ENCODE measurements at places on chromosomes 5 and 9.

DNA sequence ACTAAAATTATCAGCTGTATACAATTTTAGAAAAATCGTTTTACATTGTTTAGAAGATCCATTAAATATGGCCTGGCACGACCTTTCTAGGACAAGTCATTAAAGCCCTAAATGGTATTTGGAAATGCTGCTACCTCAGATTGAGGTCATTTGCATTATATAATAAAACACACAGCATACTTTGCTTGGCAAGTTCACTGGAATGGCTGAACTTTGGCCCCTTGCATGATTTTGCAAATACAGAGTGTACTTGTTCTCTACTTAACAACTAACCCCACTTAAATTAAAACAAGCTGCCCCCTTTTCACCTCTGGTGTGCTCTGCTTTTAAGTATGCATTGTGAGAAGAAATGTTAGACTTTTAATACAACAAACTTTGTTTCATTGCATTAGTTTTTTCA, 860.1 kb downstream of the PTPRD start:
- DNase-seq: no peak

DNA sequence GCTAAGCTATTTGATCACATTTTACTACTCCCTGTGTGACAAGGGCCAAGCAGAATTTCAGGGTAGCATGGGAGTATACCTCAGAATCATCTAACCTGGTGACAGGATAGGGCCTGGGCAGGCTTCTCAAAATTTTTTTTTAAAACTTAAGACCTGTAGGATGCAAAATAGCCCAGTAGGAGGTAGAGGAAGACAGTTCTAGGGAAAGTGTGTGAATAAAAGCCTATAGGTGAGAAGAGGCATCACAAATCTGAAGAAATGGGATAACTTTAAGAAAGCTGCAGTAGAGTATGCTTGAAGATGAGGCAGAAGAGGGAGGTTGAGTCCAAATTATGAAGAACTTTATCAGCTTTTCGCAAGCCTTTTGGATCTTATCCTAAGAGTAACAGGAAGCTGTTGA, 32.3 kb downstream of the CNTRL start:
- no peak for DNase-seq

DNA sequence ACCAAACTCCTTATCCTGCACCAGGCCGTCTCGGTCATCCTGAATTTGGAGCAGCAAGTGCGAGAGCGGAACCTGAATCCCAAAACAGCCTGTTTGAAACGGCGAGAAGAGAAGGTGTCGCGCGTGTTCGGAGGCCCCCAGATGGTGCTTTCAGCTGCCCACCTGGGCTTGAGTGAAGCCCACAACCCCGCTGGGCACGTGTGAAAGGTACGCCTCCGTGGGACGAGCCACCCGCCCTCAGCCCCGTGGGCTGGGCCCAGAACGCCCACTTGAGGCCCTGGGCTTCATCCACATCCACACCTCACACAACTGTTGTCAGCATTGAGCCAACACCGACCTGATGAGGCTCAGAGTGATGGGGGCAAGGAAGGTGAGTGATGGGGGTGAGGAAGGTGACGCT, 72.8 kb downstream of the INSL6 start:
- DNase-seq: no peak

- no peak for DNase-seq
Measured at GRCh38 chr5:165620394-165620793, 2115.0 kb downstream of the MAT2B start.

GRCh38 chr5:151178777-151179488, 21.4 kb upstream of the ANXA6 start:
- DNase-seq: no peak

- no peak for DNase-seq
Measured at GRCh38 chr5:64840958-64841357, 72.2 kb downstream of the CWC27 start.

DNA sequence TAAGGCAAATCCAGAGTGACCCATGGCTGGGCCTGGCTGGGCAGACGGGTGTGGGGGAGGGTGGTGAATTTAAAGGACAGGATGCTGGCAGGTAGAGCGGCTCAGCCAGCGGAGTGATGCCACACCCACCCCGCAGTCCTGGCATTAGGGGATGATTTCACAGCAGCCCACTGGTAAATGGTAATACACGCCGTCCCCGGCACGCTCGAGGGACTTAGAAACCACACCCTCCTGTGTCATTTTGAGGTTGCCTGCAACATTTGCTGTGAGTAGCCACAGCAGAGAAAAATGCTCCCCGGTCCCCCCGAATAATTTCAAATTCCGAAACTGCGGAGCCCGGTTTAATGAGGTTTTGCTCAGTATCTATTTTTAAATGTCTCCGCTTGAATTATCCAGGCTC, 71.3 kb upstream of the FCN2 start:
- no peak for DNase-seq

DNA sequence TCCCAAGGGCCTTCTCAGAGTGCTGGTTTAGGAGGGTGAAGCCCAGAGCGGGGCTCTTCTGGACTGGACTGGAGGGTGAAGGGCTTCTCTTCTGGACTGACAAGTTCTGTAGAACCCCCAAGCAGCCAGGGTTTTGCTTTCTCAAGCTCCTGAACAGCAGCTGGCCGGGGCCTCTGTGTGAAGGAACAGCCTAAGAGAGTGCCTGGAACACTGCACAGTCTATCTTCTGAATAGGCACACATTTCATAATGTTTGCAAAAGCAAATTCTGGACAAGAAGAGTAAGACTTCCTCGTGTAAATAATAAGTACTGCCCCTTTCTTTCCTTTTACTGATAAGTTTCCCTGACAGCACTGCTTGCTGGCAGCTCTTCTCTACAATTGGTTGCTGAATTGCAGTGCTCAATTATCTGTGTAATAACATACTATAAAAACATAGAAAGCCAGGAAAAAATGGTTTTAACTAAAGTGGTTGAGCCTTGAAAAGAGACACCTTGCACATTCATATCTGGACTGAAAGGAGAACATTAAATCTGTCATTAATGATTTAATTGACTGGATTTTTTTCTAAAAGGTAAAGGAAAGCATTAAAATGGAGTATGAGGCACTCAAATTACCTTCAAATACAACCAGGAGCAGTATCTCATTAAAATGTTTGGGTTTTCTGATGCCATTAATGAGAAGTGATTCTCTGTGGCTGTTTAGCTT, 20.5 kb downstream of the MAST4 start:
- DNase-seq: no peak

DNA sequence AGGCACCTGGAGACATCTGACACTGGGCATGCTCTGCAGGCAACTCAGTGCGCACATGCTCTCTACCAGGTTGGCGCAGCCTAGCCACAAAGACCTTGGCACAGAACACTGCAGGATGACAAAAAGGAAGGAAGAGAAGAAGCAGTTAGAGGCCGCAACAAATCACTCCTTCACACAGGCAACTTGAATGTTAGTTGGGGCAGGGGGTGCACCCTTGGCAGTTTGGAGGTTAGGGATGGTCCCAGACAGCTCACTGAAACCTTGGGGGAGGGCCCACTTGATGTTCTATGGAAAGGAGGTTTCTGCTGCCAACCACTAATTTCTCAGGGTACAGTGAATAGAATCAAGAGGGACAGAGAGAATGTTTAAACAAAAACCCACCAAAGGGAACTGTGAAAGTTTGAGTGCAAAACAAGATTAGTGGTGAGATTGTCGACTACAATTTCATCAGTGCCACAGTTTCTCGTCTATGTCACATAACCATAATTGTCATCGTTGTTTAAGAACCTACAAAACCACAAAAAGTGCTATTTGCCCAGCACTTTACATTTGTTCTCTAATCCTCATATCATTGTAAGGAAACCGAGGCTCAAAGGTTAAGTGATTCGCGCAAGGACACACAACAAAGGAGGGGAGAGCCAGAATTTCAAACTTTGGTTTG, 48.7 kb downstream of the FBXW11 start:
- no peak for DNase-seq

GRCh38 chr5:38447786-38448185, 108.7 kb downstream of the LIFR start:
- DNase-seq: no peak

DNA sequence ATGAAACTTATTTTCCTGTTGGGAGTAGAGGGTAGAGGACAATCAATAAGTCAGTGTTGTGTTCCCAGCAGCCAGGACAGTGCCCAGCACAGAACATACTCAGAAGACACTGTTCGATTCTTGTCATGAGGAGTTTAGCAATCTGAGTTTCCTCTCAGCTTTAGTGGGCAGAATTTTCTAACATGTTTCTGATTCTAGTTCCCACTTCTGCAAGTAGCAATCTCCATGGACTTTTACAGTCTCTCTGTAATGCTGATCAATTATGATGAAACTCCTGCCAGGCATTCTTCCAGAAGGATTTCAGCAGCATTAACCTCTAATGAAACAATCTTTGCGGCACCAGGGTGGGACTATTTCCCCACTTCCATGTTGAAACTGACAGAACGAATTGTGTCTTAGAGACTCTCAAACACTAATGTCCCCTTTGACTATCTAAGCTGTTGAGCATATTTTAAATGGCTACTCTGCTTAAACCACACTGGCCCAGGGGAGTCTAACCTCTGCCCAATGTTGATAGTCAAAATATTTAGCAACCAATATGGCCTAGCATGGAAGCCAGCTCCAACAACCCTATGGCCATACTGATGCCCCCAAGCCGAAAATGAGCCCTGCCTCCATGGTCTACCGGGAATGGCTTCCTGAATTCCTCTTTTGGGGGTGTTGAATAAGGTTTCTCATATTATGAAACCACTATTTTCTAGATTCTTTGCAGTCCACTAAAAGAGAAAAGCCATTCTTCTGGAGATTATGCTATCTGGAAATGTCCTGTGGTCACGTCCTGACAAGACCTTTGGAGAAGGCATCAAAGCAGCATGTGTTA, 484.3 kb downstream of the BNC2 start:
- DNase-seq: no peak

GRCh38 chr5:1047332-1047965, 38.8 kb downstream of the NKD2 start:
- DNase-seq: no peak

DNA sequence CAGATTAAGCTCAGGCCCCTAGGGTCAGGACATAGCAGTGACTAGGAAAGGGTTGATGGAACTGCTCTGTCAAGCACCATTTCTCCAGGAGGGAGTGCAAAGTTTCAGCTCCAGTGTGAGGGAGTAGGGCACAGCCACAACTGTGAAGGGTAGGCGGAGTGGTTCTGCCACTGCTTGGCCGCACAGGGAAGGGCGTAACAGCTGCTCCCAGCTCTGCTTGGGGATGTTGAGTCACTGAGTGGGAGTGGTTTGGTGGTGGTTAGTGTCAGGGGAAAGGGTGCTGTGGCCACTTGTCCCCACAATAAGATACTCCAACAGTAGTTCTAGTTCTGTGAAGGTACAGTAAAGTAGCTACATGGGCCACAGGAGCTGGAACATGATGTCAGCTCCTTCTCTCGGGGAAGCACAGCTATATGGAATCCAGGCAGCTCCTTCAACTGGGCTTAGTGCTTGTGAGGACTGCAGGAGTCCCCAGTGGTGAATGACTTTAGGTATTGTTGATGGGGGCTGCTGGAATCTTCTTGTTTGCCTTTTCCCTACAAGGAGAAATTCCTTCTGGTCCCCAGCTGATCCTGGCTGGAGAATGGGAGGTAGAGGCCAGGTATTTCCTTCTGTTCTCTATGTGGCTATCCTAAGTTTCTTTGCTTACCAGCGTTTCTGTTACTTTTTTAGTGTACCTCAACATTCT, 314.5 kb downstream of the SPATA31D1 start:
- no peak for DNase-seq

DNA sequence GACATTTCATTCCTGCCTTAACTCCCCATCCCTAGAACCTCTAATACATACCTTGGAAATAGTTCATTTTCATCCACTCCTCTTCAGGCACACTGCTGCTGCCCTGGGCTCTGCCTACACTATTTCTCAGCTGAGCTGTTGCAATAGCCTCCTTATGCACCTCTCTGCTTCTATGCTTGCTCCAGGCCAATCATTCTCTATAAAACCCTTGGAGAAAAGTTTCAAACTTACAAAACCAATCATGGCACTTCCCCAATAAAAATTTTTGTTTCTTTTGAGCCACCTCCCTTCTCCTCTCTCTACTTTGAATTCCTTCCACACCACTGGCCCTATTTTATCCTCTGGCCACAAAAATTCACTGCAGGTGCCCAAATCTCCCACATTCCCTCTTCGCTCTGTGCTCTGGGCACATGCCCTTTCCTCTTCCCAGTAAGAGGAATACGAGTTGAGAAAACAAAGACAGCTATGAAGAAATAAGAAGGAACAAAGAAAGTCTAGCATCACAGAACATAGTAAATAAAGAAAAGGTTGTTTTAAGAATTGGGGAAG, 301.4 kb downstream of the ELAVL2 start:
- no peak for DNase-seq

GRCh38 chr5:172616730-172617129, 24.3 kb upstream of the NEURL1B start:
- no peak for DNase-seq

GRCh38 chr5:172664018-172664417, 23.0 kb downstream of the NEURL1B start:
- no peak for DNase-seq

- DNase-seq: no peak
Measured at GRCh38 chr9:87280421-87280820, 217.2 kb upstream of the DAPK1 start.

DNA sequence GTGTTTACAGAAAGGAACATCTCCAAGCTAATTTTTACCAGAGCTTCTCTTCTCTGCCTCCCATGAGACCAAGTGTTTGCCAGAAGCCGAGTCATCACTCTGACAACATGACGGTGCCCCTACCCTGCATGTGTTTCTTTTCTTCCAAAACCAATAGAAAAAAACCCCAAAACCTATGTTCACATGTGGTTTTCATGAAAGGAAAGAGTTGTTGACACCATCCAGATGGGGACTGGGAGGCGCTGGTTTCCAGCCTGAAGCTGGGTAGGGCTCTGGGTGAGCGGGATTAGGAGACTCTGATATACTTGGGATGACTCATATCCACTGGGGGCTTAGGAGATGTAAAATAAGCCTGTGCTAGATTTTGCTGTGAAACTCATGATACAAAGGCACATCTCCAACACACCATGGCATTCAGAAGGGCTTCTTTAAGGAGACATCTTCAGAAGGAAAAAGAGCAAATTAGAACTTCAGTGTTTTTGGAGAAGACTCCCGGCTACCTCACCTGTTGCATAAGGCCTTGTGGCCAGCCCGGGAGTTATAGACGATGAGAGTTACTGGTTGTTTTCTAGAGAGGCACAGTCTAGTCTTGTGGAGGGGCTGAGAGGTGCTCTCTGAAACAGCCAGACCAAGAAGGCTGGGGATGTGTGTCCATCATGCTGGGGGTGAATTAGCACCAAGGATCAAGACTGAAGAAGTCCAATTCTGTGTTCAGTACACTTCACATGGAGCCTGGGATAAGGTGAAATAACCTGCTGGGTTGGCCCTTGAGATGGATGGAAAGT, 108.9 kb upstream of the LHFPL2 start:
- DNase-seq: no peak

- no peak for DNase-seq
Measured at GRCh38 chr5:134189031-134189430, 12.3 kb upstream of the SKP1 start.

DNA sequence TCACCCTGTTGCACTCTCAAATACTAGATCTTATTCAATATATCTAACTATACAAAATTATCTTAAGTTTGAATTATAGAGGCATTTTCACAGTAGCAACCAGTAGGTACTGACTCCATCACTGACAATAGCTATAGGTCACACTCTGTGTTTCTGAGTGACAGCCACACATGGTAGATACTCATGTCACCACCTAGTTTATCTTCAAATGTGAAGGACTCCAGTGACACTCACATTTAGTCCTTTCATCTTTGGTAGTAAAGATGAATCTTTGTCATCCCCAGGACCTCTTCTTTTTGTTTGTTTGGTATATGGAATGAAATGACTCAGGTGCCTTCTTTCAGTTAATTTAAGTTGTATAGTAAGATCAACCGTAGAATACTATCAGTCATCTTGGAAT, 102.5 kb upstream of the DHFR start:
- DNase-seq: no peak

- no peak for DNase-seq
Measured at GRCh38 chr9:128394379-128395168, 23.4 kb downstream of the URM1 start.

Data from stimulated activated CD8-positive, alpha-beta memory T cell treated with anti-CD3 and anti-CD28 coated beads, Interleukin-2, amount 100 ng/mL, for 1 hour (primary cell).